Smooth muscle cell of bladder (primary cell): ENCODE measurements at places on chromosomes 12 and 14. TPM values are rescaled to one million over a fixed set of nuclear protein-coding genes. Genes with fewer than 3 reads are reported as not detected.

The ZC3H10 gene
- 5.7 and 6.6 TPM in 2 replicates for total RNA-seq

The BAG5 gene
- total RNA-seq: 25.2 and 30.4 TPM in 2 replicates

The ZBTB25 gene
- 4.6 and 8.0 TPM in 2 replicates for total RNA-seq

The OR6C2 gene
- not detected in 2 replicates for total RNA-seq

The SIX6 gene
- not detected in 2 replicates for total RNA-seq
